Fibroblast of lung (primary cell): ENCODE measurements at places on chromosomes 7 and 10.

- peak; percentile 84 for DNase-seq
Measured at GRCh38 chr7:34451923-34452322, 206.1 kb upstream of the NPSR1 start.

- DNase-seq, result peak; percentile 44
Measured at GRCh38 chr10:510415-510881, 179.0 kb downstream of the DIP2C start.

DNA sequence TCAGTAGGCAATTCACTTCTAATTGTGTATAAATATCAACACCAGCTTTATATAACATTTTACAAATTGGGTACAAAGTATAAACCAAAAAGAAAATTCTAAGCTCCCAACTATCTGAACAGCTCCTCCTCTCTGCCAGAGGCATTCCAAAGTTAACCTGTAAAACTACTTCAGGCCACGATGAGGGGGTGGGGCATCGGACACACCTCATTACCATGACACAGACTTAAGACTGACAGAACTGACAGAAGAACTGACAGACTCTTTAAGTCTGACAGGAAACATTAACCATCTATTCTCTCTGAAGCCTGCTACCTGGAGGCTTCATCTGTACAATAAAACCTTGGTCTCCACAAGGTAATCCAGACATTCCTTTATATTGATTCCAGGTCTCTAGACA is 12.3 kb downstream of the ESYT2 start:
- DNase-seq, result no peak

DNA sequence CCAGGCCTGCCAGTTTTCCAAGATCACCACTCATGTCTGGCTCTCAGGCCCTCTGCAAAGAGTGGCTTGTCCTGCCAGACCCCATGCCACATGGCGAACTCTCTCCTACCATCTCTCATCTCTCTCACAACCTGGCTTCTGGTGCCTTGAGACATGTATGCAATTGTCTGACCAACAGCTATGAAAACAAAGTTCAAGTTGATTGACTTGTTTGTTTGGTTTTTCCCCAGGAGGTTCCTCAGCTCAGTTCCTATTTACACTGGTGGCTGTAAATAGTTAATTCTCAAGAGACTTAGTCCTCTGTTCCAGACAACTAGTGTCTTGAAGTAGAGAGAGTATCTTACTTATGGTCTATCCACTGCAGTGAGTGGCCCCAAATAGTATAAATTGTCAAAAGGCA is 131.8 kb downstream of the SNX10 start:
- DNase-seq, result no peak

GRCh38 chr10:128056303-128057050 is 69.7 kb downstream of the MKI67 start:
- no peak for DNase-seq

DNA sequence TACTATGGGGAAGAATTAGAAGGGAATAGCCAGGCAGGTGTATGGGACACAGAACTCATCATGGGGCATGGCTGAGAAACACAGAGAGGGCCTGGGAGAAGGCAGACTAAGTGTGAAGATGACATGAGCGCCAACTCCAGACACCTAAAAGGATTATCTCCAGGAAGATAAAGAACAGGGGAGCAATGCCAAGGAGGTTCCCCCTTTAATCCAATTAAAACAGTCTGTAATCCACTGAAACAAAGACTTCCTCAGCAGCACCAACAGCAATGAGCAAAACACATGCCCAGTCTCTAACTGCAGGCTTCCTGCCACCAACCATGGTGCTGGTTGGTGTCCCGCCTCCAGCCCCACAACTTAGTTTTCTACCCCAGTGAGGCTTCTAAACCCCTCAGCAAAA is 108.9 kb downstream of the GRID1 start:
- DNase-seq, result no peak

GRCh38 chr7:155705623-155706360 is 61.3 kb downstream of the RBM33 start:
- DNase-seq, result no peak

- DNase-seq, result no peak
Measured at GRCh38 chr7:154698726-154699291, 304.1 kb downstream of the PAXIP1 start.

DNA sequence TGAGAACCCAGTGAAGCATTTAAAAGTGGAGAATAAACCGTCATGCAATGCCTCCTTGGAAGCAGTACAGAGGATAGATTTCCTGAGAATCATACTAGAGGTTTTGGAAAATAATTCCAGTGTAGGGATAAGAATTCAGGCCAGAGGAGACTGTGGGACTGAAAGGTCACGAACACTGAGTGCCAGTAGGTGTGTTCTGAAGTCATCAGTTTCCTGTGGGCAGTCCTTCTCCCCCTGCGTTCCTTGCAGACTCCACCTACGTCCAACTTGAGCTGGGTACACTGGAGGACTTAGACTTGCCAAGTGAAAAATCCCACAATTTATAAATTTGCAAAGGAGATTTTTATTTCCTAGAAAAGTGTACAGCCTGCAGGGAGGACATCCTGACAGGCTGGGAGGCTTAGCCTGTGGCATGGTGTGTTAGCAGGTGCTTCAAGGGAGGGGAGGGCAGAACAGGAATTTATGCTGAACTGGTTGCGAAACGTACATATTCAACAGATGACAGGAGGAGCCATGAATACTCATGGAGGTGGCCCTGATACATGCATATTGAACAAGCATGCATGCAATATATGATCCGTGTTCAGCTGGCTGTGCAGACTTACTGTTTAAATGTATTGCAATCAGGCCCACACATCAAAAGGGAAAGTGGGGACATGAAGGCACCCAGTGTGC is 72.9 kb upstream of the POM121L12 start:
- DNase-seq, result no peak

- DNase-seq, result peak; percentile 61
Measured at GRCh38 chr7:135597181-135597925, 39.6 kb downstream of the NUP205 start.

DNA sequence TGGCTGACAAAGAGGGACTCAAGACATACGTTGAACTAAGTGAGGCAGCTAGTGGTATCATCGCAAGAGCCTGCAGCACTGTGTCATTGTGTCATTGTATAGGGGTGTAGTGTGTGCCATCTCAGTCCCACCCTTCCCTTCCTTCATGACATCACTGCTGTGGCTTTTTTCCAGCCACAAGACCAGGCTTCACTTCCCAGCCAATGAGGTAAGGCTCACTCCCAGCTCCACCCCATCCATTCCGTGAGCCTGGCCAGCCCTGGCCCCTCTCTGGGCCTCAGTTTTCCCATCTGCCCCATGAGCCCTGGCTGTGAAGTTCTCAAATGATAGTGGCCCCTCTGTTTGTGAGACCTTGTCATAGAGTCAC is 134.3 kb upstream of the ZMIZ1 start:
- DNase-seq, result no peak

DNA sequence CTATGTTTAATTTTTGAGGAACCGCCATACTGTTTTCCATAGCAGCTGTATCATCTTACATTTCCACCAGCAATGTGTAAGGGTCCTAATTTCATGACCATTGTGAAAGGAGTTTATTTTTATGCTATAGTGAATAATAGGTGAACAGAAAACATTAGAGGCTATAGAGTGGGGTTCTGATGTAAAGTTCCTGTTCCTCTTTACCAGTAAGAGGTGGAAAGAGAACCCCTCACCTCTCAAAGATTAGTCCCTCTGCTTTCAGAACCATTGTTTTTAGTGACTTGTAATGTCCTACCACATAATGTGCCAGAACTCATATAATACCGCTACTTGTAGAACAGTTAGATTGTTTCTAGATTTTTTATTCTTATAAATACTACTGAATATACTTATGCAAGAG is 34.2 kb downstream of the SUFU start:
- DNase-seq, result no peak

DNA sequence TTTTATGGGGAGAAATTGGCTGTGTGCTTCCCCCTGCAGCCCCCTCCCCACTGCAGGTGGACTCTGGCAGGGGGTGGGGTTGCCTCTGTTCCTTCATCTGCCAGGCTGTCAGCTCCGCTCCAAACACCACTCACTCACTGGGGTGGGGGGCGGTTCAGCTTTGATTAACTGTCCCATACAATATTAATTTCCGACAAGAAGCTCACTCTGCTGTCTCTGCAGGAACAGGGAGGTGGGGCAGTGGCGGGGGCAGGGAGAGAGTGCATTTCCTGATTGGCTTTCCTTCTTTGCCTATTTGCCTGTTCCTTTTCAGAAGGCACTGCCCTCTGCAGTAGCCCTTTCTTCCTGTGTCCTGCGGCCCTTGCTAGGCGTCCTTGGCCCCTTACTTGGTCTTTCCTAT is 500.8 kb downstream of the PLXNA4 start:
- no peak for DNase-seq

DNA sequence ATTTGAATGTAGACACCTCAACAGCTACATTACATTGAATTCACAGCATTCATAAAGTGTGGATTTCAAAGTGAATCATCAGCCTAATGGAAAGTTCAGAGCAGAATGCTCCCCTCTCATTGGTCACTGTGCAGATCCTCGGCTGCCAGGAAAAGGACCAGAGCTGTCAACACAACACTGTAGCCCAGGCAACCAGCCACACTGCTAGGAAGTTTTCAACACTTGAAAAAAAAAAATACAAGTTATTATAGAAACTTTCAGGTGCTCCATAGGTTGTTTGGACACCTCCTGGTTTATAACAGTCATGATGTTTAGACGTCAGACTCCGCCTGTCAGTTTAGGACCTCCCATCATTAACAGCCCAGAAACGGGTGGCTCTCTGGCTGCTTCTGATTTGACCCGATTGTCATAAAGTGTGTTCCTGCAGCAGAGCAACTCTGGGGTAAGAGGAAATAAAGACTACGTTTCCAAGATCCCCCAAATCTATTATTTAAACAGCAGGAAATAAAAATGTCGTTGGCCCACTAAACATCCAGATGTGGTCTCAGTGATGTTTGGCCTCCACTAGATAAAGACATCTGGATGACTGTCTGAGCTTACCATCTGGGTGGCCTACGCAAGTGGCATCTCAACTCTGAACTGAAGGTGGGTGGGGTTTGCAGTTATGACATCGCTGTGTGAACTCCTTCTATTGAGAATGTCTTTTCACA is 117.4 kb downstream of the CABCOCO1 start:
- DNase-seq, result peak; percentile 51

- no peak for DNase-seq
Measured at GRCh38 chr7:104536956-104537355, 208.6 kb downstream of the LHFPL3 start.

GRCh38 chr10:33211106-33211878 is 123.2 kb downstream of the NRP1 start:
- peak; percentile 91 for DNase-seq

GRCh38 chr7:6614953-6615722 is at the start of gene ZNF853:
Gene ZNF853, plus strand, starts transcription at chr7:6615610. Its CDS starts 565 bp downstream, at chr7:6616175.
- DNase-seq, result peak; percentile 6

GRCh38 chr10:7206412-7207100 is 204.3 kb downstream of the SFMBT2 start:
- DNase-seq, result no peak

GRCh38 chr7:8197994-8198698 is 63.8 kb downstream of the ICA1 start:
- no peak for DNase-seq

DNA sequence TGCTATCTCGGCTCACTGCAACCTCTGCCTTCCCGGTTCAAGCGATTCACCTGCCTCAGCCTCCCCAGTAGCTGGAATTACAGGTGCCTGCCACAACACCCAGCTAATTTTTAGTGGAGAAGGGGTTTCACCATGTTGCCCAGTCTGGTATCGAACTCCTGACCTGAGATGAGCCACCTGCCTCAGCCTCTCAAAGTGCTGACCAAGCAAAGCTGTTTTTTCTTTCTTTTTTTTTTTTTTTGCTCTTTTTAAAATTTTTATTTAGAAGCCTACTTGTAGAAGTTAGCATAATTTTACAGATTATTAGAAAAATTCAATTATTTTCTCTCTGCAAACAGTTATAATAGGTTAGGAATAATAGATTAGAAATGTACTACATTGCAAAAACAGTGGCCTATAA is 1.2 kb upstream of the FGFBP3 start:
- DNase-seq, result no peak
